Bronchial epithelial cell (primary cell): ENCODE measurements at places on chromosomes 7 and 10.

DNA sequence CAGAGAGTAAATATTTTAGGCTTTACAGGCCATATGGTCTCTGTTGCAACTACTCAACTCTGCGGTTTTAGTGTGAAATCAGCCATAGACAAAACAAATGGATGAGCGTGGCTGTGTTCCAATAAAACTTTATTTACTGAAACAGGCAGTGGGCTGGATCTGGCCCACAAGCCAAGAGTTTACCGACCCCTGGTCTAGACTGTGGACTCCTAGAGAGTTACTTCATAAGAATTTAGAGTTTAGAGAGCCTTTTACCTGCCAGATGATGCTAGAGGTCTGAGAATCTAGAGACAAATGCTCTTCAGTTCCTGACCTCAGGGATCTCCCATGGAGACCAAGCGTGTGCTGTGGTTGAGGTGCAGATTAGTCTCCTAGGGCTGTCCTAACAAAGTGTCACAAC lies 174.8 kb downstream of the PTEN start:
- DNase-seq: no peak

- DNase-seq: no peak
Observed at GRCh38 chr10:113585949-113586348, 33.1 kb downstream of the HABP2 start.

GRCh38 chr7:29044554-29044953 lies 86.4 kb upstream of the TRIL start:
- no peak for DNase-seq

DNA sequence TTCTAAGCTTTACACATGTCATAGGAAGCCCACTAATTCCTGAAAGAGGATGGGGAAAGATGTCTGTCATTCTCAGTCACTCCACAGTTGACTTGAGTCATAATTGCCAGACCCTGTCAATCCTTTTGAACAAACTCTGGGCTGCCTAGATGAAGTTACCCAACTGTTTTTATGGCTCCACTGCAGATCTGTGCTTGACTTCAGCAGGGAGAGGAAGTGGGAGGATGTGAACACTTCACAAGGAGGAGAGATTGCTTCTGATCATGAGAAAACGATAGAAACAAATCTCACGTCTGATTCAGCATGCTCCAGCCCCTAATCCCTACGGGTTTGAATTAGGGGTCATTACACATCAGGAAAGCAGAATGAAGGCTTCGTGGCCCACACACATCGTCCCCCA lies 596.6 kb upstream of the CELF2 start:
- DNase-seq: no peak

GRCh38 chr7:134546955-134547354 lies 2.0 kb upstream of the AKR1B15 start:
- peak; percentile 55 for DNase-seq
